D721Med (cell line): ENCODE measurements at places on chromosomes 3 and 15.

GRCh38 chr3:104436506-104436905 is 930.2 kb upstream of the ALCAM start:
- no peak for DNase-seq

- no peak for DNase-seq
Observed at GRCh38 chr3:81352867-81353266, 408.6 kb downstream of the GBE1 start.

GRCh38 chr15:48603922-48604321 is 41.6 kb downstream of the FBN1 start:
- no peak for DNase-seq

DNA sequence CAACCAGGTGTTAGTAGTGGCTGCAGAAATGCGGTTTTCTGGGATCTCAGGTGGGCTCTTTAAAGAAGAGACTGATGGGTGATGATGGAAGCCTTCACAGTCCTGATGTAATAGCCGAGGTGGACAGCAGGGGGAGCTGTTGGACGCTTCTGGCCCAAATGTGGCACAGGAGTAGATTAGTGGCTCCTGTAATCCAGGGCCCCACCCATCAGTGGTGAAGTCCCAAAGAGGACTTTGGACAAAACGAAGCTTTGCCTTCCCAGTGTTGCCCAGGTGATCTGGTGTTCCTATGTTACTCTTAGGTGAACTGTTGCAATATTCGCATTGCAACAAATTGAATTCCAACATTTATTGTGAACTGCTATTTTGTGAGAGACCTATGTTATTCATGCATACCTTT is 31.8 kb upstream of the MYZAP start:
- no peak for DNase-seq

DNA sequence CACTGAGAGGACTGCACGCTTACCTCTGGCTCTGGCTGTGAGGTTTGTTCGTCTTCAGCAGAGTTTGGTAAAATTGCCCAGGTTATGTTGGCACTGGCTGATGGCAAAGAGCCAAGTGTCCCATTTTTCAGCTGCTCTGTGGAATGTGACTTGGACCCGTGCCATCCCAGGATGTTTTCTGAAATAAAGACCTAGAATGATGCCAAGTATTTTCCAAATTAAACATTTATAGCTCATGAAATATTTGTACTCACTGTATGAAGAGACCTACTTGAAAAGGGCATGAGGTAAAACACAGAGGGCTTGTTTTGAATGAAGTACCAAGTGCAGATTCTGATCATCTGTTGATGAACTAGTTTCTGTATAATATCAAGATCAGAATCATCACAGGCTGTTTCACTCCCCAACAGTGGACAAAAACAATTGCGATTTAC is 200.5 kb downstream of the STT3B start:
- DNase-seq: no peak

DNA sequence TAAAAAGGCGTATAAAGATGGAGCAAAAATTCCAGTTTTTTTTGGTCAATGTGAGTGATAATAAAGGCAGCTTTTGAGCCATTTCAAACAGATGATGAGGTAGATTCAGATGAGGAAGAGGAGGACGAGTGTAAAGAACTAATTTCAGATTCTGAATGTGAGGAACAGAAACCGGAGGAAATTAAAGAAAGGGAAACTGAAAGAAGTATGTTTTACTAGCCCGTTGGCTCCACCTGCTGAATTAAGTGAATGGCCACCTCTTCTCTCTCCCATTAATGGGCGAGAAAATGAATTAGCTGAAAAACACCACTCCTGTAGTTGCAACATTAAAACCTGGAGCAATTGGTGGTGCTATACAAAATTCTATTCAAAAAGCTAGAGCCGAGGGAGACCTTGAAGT is 55.4 kb downstream of the CYP19A1 start:
- DNase-seq: no peak

DNA sequence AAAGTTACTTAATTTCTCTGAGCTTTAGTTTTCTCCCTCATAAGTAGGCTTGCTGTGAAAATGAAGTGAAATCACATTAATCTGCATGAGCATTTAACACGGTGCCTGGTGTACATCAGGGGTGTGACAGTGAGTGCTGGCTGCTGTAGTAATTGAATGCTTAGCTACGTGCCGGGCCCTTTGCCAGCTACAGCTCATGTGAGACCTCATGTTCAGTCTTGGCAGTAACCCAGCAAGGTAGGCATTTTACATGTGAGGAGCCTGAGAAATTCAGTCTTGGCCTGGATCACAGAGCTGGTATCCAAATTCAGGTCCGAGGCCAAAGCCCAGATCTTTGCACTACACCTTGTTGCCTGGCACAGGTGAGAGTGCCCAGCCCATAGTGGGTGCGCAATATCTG is 9.1 kb downstream of the GHRL start:
- no peak for DNase-seq

DNA sequence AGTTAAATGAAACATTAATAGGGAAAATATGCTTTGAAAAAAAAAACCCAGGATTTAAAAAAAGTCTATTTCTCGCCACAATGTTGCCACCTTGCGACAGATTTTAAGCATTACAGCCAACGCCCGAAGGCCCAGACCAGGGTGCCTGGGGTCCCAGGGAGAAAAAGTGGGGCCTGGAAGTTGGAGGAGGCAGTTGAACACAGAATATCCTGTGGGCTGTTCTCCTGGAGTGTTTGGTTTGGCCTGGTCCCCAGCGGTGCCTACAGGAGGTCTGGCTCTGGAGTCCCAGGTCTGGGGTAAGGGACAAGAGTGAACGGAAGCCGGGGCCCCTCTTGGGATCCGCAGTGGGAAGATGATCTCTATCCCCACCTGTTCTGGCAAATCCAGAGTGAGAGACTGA is 3.4 kb downstream of the RNU6-1 start:
- DNase-seq: no peak

- DNase-seq: no peak
Observed at GRCh38 chr3:131518680-131519079, 15.9 kb upstream of the MRPL3 start.

DNA sequence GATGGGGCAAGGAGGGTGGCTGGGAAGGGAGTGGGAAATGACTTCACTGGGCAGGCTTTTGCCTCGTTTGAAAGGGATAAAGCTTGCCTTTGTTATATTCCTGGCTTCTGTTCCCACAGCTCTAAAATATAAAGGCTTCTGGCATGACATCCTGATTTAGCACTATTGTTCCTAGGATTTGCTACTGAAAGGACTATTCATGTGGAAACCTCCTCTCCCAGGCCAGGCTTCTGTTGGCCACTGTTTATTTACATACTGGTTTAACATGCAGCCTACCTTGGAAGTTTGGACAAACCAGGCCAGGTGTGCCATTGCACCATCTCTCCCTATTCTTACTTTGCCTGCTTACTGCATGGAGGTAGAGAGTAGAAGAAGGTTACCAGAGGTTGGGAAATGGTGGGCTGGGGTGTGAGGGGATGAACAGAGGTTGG is 2.4 kb upstream of the LMCD1 start:
- DNase-seq: no peak

- DNase-seq: no peak
Observed at GRCh38 chr3:125675791-125676190, 80.5 kb upstream of the OSBPL11 start.

GRCh38 chr15:24899367-24899766 is 55.4 kb upstream of the SNRPN start:
- no peak for DNase-seq

DNA sequence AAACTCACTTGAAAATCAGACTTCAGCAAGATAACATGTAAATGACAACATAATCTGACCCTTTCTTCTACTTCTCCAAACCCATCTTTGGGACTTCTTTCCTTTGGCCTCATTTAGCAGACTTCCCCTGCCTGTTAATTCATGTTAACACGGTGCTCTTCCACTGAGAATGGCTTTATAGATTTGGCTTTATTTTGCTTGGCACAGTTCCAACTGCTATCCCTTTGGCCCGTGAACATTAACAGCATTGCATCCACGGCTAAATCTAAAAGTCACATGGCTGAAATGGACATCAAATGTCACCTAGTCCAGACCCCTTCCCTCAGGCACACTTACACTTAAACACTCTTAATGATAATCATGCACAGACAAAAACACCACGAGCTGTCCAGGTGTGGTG is 3.8 kb downstream of the ZMAT3 start:
- DNase-seq: no peak

DNA sequence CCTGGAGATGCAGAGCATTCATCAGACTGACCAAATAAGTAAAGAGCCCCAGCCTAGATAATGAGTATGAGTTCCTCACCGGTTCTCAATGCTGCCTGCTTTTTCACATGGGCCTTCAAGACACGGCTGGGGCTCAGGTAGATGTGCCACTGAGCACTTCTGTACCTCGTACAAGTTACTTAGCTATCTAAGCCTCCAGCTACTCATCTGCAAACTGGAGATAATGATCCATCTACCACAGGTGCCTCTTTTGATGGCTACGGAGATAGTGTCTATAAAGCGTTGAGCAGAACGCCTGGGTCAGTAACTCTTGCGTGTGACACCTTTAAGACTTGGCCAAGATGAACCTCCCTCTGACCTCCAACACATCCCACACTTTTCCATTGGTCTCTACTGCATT is 56.3 kb downstream of the CCR4 start:
- no peak for DNase-seq

GRCh38 chr15:95656595-95656994 is 673.9 kb upstream of the NR2F2 start:
- no peak for DNase-seq

DNA sequence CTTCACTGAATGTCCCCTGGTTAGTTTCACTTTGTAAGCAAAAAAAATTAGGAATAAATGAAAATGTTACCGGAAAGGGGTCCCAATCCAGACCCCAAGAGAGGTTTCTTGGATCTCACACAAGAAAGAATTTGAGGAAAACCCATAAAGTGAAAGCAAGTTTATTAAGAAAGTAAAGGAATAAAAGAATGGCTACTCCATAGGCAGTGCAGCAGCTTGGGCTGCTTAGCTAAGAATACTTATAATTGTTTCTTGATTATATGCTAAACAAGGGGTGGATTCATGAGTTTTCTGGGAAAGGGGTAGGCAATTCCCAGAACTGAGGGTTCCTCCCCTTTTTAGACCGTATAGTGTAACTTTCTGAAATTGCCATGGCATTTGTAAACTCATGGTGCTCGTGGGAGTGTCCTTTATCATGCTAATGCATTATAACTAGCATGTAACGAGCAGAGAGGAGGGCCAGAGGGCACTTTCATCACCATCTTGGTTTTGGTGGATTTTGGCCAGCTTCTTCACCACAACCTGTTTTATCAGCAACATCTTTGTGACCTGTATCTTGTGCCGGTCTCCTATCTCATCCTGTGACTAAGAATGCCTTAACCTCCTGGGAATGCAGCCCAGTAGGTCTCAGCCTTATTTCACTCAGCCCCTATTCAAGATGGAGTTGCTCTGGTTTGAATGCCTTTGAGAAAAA is 41.0 kb upstream of the CMSS1 start:
- no peak for DNase-seq

DNA sequence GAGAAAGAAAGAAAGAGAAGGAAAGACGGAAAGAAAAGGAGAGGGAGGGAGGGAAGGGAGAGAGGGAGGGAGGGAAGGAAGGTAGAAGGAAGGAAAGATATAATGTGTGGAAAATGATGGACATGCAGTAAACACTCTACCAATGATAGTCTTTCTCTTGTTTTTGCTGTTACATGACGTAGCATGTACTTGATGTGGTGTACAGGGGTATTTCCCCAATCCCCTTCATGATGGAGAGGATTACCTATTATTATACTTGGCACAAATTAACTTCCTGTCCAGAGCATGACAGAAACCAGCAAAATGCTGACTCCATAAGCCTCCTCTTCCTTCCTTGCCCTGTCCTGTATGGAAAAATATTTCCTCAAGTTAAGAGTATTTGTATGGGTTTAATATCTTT is 124.4 kb downstream of the B3GALNT1 start:
- DNase-seq: no peak

GRCh38 chr3:178036451-178037144 is 499.6 kb upstream of the KCNMB2 start:
- DNase-seq: no peak

DNA sequence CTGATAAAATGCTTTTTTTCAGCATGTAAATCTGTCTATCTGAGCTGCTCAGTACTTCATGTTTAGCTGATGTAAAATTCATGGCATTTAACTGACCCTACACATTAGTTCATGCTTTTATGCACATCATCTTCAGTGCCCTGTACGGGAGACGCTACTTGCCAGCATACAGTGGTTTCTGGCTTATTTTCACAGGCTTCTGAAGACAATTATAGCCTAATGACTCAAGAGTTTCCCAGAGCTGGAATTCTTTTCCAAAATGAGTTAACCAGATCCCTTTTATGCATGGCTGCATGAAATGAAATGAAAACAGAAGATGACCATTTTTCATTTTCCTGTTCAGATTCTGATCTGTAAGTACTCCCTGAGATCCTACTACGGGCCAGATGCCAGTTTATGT is 1061.5 kb downstream of the ROBO2 start:
- DNase-seq: no peak

DNA sequence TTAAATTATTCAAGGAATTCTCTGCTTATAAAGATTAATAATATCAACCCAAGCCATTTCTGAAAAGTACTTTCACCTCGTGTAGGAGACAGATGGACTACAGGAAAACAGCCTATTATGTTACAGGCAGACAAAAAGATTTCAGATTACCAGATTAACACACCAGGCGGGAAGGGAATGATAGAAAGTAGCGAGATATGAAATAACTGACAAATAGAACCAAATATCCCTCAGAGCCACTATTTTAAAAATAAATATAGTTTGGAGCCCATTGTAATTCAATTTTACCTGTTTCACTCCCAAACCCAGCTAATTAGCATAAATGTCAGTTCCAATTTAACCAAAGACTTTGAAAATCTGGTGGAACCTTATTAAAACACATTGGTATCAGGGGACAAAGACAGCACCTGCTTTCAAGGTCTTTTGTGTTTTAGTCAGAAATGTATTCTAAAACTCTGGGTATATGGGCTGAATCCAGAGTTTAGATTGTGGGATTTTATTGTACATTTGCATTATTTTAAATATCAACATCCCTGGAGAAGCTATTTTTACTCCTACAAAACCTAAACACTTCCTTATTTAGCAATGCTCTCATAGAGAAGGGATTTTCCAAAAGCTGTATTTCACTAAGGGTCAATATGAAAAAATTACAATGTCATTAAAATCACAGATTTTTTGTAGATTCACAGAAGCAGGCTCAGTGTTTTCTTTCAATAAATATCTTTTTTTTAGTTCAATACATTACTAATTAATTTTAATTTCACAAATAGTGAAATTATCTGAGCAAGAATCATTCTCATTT is 138.4 kb downstream of the TNIK start:
- no peak for DNase-seq

- DNase-seq: no peak
Observed at GRCh38 chr3:46897031-46897430, 19.5 kb downstream of the PTH1R start.
